Activated B cell treated with CpG ODN at 0.5 μM for 24 hours (primary cell): ENCODE measurements at places on chromosomes 4 and X. TPM values are rescaled to one million over a fixed set of nuclear protein-coding genes. Genes with fewer than 3 reads are reported as not detected.

DNA sequence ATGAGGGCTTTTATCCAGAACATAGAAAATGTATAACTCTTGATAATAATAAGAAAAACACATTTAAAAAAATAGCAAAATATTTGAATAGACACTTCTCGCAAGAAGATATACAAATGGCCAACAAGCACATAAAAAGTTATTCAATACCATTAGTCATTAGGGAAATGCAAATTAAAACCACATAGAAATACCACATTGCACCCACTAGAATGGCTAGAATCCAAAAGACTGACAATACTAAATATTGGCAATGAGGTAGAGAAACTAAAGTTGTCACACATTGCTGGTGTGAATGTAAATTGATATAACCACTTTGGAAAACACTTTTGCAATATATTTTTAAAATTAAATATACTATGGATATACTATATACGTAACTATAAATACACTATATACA lies 754.3 kb upstream of the MAGEB2 start:
- DNase-seq, result no peak

Gene CHST7
- 6.3 and 7.5 TPM in 2 replicates for total RNA-seq

Gene DKC1
- total RNA-seq, result 93.5 and 105 TPM in 2 replicates

DNA sequence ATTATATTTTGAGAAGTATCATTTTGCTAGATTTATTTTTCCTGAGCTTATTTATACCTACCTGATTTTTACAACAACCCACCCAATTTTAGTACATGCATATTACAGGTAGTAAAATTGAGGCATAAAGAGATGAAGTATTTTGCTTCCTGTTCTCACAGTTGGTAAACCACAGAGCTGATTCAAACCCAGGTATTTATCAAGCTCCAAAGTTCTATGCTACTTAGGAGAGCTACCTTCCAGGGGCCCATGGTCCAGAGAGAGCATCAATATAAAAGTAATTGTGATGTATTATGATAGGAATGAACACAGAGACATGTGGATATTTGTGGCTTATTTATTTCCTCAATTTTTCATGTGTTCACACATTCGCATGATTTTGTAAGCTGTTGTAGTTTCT lies 20.2 kb upstream of the GBA3 start:
- no peak for DNase-seq

DNA sequence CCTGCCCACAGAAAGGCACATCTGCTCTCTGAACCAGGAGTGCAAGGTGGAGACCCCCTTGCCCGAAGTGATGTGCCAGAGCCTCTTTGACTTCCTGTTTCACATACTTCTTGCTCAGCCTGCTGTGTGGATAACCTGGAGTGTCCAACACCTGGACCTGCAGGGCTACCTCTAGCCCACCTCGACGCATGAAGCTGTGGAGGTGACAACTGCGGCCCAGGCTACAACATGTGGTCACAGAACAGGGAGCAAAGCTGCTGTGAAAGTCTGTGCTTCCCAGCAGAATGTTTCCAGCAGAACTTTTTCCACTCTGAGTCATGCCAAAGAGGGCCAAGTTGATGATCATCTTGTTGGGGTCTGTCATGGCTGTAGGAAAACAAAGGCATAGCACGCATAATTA lies 1.5 kb downstream of the GIMD1 start:
- no peak for DNase-seq

Gene HADH
- 21.2 and 22.8 TPM in 2 replicates for total RNA-seq

Gene CYP4V2
- 7.7 and 9.5 TPM in 2 replicates for total RNA-seq

Gene NOX1
- total RNA-seq, result not detected in 2 replicates

GRCh38 chr4:8058031-8058479 lies 100.6 kb downstream of the ABLIM2 start:
- DNase-seq, result no peak

GRCh38 chrX:121457096-121457495 lies 409.7 kb downstream of the GLUD2 start:
- no peak for DNase-seq

Gene SRPX
- not detected in 2 replicates for total RNA-seq

DNA sequence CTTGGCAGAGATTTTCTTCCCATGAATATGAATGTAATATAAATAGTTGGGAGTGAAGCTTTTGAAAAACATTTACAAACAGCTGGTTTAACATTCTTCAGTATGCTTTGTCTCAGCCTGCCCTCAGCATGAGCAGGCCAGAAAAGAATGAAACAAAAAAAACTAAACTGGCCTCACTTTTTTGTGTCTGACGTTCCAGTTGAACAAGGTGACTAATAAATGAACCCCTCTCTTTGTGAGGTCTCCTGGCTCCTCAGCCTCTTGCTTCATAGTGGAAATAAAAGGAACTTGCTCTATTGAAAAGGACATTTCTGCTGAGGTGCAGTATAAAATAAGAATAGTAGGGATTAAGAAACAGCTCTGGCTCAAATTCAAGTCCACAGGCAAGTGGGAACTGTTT lies 9.4 kb downstream of the CHST7 start:
- DNase-seq, result no peak

Gene MAGEC3
- not detected in 2 replicates for total RNA-seq

GRCh38 chr4:52863324-52863723 lies 1.2 kb downstream of the RASL11B start:
- DNase-seq, result no peak
